ENCODE measurements at places on chromosomes 7 and 10. TPM values are rescaled to one million over a fixed set of nuclear protein-coding genes. Genes with fewer than 3 reads are reported as not detected.

DNA sequence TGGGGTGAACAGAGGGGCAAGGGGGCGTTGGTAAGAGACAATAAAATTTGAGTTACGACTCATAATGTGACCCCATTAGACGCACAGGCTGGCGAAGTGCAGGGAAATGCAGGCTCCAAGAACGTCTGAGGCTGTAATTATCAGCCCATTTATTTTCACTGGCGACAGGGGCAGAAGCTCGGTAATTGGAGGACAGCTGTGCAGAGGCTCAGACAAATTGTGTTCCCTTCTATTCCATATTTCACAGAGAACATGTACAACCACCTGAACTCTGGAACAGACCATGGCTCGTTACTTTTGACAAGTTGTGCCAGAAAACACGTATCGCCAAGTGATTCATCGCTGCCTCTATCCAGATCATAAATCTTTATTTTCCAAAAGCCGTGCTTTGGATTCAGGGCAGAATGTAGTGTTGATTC lies 137.3 kb upstream of the FRMD4A start:
- no peak for DNase-seq

DNA sequence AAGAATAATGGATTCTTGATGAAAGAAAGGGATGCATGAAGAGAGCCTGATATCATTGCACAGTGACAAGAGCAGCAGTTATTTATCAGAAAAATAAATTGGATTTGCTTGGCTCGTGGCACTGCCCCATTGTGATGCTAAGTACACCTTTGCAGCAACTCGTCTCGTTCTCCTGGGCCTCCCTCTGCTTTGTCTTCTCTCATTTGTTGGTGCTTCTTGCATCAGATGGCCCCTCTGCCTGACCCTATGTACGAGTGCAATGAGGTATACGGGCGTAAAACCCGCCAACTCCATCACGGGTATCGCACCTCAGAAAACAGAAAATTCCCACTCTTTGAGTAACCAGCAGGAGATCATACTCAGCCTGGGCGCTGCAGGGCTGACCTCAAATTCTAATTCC lies 107.2 kb upstream of the C10orf90 start:
- DNase-seq: no peak

The WDR86 gene
- total RNA-seq: not detected

The BTBD16 gene
- not detected for total RNA-seq

GRCh38 chr10:30231071-30231652 lies 117.9 kb downstream of the MTPAP start:
- peak; percentile 32 for DNase-seq

DNA sequence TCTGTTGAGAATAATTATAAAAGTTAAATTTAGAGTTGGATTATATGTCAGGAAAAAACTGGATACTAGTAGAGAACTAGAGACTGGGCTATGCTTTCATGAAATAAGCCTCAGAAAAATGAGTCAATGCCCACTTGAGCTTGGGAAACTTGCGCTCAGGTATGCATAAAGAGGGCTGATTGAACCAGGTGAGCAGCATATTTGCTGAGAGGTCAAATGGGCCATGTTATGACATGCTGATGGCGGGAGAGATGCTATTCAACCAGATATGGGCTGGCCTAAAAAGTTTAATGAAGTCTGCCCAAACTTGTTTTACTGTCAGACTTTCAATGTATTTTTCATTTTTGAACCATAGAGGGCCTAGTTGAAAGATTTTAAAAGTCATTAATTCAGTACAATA lies 837.6 kb upstream of the GHITM start:
- DNase-seq: no peak

DNA sequence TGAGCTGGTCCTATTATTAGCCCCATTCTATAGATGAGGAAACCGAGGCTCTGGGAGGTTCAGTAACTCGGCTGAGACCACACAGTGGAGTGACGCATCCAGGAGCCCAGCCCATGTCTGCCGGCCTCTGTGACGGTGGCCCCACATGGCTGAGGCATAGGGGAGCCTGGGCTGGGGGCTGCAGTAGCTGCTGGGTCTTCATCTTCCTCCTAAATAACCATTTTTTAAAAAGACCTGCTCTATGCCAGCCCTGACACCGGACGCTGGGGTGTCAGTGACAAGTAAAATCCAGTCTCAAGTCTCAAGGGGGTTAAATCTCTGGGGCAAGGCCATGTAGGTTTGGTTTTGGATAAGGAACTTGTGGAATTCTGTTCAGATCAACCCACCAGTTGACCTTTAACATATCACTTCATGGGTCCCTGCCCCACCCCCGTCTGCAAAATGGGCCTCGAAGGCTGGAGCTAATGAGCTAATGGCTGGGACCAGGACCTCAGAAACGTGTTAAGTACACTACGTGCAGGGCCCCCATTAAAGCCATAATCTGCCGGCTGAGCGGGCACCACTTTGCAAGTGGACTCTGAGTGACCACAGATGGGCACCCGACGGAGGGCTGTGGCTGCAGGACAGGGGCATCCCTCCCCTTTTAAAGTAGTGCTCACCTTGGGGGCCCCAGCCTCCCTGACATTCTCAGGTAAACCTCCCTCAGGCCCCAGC lies 136.5 kb upstream of the UNC5B start:
- no peak for DNase-seq

- DNase-seq: no peak
These were observed 91.2 kb downstream of the GTF2IRD1 start for GRCh38 chr7:74544706-74545469.

The PRR15 gene
- total RNA-seq: 76.1 TPM

DNA sequence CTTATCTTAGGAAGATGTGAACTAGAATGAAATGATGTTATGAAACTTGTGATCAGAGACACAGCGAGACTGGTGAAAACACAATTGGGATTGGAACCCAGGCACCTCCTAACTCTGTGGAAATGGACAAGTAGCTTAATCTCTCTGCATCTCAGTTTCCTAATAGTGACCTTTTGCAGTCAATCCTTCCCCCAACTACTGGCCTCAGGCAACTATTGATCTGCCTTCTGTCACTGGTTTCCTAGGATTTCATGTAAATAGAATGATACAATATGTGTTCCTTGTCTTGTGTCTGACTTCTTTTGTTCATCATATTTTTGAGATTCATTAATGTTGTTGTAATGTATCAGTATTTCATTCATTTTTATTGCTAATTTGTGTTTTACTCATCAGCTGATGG lies 341.7 kb downstream of the REEP3 start:
- DNase-seq: no peak

All from Calu3 (cell line).